ENCODE measurements at places on chromosomes 6 and 20.

- no peak for DNase-seq
Measured at GRCh38 chr6:90835596-90836212, 248.8 kb upstream of the MAP3K7 start.

GRCh38 chr6:443621-444159 is 52.1 kb downstream of the IRF4 start:
- DNase-seq, result no peak

- no peak for DNase-seq
Measured at GRCh38 chr20:4546786-4547185, 174.9 kb upstream of the PRND start.

DNA sequence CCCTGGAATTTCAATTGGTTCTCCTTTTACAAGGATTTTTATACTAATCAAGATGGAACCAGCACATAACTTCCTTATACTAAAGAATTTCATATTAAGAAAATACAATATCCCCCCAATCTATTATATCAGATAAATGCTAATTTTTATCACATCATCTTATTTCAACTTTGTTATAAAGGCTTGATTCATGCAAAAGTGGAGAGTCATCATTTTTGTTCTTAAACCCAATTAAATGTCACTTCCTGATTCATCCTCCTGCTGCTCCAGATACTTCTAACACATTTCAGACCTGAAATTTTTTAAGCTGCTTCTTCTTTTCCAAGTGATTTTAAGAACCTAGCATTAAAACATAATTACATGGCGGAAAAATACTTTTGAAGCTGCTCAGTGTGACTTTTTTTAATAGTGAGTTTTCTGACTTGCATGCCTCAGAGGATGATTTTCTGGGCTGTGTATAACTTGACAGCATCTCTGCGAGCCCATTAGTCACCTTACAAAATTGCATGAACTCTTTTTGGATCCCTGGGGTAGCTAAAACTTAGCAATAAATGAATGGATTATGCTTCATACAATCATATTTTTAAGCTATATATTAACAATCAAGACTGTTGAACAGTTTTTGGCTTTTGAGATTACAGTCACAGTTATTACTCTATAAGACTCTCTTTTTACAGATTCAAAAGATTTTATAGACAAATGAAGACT is 134.1 kb downstream of the ELOVL4 start:
- DNase-seq, result no peak

DNA sequence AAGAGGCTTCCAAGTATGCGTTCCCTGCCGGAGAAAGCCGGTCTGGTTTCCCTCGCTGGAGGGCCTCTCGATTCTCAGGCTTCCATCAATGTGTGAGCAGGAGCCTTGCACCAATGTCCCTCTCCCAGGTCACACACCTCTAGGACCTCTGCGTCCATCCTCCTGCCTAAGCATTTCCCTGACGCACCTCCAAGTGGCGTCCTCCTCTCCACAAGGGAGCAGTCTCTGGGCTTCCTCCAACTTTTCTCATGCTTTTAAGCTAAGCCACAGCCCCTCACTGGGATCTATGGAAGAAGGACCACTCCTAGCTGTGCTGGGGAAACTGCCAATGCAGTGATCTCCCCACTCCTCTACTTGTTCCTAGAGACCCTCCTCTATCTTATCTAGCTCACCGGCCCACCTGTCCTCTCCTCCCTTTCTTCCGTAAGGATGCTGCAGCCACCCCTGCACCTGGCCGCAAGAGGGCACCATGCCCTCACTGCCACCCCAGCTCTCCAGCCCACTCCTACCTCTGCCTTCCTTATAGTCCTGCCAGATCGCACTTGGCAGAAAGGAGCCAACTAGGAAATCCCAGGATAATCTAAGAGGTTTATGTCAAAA is 258.7 kb downstream of the LRFN2 start:
- DNase-seq, result peak; percentile 44

- no peak for DNase-seq
Measured at GRCh38 chr20:20038586-20038985, 13.7 kb downstream of the CRNKL1 start.

GRCh38 chr6:170147832-170148708 is 142.8 kb downstream of the DLL1 start:
- no peak for DNase-seq

DNA sequence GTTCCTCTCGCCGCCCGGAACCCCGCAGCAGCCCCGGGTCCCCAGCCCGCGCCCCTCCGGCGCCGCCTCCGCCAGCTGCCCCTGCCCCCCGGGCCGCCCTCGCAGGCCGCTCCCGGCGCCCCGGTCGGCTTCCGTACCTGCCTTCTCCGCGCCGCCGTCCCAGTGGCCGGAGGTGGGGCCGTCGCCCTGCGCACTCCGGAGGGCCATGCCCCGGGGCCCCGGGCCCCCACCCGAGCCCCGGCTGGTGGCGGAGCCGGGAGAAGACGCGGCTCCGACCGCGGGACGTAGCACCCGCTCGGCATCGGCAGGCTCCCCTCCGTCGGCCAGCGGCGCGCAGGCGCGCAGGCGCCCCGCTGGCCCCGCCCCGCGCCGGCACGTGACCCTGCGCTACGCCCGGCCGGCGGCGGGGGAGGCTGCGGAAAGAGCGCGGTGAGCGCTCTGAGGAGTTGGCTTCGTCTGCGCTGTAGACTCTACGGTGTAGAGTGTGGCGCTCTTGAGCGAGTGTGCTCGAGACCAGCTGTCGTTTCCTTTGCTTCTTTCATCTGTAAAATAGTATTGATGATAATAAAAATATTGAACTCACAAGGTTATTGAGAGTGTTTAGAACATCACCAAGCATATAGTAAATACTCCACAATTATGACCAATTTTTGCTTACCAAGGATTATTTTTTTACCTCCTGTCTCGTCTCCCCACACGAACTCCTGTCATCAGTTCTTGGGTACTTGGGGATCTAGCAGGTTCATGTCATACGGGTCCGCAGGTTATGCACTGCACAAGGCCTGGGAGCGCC is at the start of gene TBC1D20:
TSS of gene TBC1D20 (minus strand) at position 335 of the 793 bp plus-strand sequence. CDS start at position 207, 128 bp downstream.
- peak; percentile 92 for DNase-seq

DNA sequence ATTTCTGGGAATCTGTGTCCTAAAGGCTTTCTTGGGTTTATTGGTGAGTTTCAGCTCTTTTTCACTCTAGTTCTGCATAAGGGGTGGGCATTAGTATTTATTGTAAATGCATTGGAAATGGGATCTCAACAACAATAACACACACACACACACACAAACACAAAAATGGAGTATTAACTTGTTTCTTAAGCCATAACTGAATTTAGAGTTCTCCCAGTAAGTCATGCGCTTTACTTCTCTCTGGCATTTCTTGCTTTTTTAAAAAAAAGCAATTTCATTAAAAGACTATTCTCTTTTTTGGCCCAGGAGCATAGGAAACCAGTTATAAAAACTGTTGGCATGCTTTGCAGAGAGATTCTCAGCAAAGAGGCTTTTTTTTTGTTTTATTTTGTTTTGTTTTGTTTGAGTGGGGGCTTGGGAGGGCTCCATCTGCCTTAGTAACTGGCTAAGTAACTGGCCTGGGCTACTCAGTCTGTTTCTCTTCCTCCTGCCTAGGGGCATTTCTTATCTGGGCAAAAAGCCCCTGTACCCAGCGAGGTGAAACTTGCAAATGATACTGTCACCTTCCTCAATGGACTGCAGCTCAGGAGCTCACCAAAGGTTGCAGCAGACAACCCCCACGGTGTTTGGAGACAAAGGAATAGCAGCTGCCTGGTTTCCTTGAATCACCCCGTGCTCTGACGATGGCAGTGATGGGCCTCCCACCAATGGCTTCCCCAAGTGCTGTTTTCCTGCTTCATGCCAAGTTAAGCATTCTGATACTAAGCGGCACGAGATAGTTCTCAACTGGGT is 128.5 kb downstream of the BCAS1 start:
- no peak for DNase-seq

- no peak for DNase-seq
Measured at GRCh38 chr6:64774881-64775280, 932.1 kb downstream of the EYS start.

DNA sequence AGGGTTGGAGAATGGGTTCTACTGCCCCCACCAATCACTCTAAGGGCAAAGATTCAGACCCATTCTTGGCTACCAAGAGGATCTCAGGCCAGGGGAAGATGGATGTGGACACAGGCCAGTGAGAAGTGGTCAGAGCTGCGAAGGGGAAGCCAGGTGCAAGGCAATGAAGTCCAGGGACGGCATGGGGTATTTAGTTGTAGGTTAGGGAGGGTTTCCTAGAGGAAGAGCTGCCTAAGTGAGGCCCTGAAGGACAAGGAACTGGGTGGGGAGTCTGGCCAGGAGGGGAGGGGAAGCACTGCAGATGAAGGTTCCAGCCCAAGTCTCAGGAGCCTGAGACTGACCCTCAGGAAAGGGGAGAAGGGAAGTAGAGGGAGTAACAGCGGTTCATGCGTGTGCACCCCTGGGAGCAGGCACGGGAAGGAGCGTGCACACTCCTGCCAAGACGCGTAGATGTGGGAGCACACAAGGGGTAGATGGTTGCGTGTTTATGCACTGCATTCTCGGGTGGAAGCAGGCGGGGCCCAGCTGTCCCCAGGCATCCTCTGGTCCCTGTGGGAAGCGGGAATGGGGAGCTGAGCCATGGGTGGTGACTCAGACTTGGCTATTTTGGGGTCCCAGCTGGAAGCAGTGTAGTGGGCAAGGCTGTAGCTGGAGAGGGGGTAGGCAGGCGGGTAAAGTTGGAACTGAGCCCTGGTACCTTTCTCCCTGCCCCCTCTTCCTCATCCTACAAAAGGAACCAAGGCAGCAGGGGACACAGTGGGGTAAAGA is 3.3 kb downstream of the ACTL10 start:
- DNase-seq, result no peak

- no peak for DNase-seq
Measured at GRCh38 chr20:47951521-47951971, 166.3 kb upstream of the SULF2 start.

- no peak for DNase-seq
Measured at GRCh38 chr6:27375613-27376079, 12.9 kb upstream of the ZNF391 start.

DNA sequence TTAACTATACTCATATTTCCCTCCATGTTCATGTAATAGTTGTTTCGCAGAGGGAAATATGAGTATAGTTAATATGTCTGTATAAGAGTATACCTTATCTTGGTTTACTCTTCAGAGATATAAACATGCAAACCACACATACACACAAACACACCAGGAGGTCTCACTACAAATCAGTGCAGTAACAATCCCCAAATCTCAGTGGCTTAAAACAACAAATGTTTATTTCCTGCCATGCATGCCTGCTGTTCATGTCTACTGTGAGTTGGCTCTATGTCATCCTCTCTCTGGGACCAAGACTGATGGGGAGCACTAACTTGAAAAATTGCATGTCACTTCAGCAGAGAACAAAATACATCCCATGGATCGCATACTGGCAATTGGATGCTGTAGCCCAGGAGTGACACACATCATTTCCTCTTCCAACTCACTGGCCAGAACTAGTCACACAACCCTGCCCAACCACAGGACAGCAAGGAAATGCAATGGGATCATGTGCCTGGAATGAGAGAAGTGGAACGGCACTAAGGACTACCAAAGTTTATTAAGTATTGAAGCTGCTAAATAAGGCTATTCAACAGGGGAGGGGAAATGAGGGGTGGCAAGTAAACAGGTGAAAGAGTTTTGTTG is 89.0 kb upstream of the DTNBP1 start:
- no peak for DNase-seq

GRCh38 chr6:86152546-86152945 is 509.9 kb upstream of the SYNCRIP start:
- no peak for DNase-seq

DNA sequence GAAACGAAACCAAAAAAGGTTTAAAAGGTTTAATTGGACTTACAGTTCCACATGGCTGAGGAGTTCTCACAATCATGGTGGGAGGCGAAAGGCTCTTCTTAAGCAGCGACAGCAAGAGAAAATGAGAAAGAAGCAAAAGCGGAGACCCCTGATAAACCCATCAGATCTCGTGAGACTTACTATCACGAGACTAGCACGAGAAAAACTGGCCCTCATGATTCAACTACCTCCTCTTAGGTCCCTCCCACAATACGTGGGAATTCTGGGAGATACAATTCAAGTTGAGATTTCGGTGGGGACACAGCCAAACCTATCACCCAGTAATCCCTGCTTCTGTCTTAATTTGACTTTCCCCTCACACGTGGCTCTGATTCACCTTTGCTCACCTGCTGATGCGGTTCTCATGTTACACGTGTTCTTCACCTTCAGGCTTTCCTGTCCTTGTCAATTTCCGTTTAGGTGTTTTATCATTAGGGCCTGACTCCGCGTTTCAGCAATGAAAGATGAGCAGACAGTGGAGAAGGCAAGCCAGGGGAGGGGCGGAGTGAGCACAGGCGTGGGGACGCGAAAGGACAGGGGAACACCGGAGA is 57.1 kb downstream of the AGPAT4 start:
- DNase-seq, result no peak

DNA sequence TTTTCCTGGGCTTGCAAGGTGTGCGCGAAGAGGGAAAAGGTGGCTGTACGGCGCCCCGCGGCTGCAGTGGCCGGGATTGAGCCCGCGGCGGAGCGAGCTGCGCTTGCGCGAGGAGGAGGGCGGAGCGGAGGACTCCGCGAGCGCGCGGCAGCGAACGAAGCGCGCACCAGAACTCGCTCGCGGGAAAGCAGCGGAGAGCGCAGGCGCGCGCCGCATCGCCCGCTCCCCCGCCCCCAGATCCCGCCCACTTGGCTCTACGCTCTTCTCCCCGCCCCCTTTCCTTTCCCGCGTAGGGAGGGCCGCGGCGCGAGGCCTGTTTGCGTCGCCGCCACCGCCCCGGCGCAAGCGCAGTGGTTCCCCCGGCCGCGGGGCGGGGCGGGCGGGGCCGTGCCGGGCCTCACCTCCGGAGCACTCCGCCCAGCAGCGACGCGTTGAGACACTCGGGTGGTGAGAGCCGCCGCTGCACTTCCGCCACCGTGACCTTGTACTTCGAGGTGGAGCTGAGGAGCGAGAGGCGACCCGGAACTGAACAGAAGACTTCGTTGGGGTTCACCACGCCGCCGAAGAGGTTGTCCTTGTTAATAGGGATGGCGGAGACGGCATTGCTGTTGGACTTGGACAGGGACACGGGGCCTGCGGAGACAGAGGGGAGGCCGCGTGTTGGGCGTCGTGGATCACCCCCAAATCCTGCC is 10.6 kb downstream of the TFAP2A start:
- peak; percentile 91 for DNase-seq

- no peak for DNase-seq
Measured at GRCh38 chr6:37554480-37554819, 54.8 kb upstream of the CCDC167 start.

GRCh38 chr6:170043881-170044790 is 246.7 kb downstream of the DLL1 start:
- DNase-seq, result peak; percentile 40

DNA sequence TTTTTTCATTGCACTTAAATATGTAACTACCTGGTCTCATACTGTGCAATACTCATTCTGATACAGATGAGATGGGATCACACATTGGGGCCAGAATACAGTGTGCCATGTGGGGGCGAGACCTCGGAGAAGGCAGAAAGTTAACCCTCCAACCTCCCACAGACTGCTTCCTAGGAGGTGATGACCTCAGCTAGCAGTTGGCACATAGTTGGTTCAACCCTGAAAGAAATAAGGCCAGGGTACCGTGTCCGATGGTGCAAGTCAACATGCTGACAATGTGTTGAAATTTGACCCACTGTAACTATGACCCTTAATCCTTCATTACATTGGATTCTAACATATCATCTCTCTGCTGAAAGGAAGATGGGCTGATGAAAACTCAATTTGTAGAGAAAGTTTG is 61.9 kb downstream of the GJA10 start:
- no peak for DNase-seq
